ENCODE measurements at places on chromosomes 3 and 15.

DNA sequence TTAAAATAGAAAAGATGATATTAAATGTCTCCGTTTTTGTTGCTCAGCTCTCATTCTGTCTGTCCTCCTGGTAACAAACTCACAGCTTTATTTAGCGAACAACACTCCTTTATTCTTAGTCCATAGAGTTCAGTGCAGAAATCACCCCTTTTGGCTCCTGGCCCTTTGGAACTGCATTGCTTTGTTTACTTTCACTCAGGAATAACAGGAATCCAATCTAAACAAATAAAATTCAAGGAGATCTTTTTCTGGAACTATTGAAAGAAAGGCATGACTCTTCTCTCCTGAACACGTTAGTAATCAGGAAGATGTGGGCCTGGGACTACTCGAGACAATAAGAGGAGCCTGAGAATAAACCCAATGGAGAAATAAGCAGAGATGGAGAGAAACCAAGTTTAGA is 409.2 kb downstream of the DIPK2A start:
- no peak for DNase-seq

DNA sequence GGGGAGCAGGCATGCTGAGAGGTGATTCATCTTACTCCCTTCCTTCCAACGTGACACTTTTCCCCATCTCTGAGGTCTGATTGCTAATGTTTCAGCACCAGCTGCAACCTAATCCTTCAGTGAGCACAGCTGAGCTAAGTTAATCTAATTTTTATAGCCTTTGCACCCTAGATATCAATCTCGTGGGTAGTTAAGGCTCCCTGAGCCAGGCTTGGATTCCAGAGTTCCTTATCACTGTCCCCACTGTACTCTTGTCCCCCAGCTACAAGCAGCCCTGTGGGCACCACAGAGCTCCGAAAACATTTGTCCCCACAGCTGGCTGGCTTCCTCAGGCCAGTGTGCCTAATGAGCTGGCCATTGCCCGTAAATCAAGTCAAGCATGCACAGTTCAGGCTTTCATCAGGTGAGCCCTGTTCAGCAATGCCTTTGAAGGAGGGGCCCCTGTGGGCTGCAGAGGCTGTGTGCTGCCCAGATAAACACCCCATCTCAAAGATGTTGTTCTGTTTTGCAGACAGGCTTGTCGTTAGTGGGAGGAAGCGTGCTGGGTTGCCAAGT is 376.9 kb upstream of the RASGRP1 start:
- peak; percentile 74 for DNase-seq

- DNase-seq = no peak
These were observed 57.0 kb upstream of the PXYLP1 start for GRCh38 chr3:141174674-141175073.

GRCh38 chr15:43895586-43895985 is 68.8 kb downstream of the WDR76 start:
- DNase-seq = no peak

DNA sequence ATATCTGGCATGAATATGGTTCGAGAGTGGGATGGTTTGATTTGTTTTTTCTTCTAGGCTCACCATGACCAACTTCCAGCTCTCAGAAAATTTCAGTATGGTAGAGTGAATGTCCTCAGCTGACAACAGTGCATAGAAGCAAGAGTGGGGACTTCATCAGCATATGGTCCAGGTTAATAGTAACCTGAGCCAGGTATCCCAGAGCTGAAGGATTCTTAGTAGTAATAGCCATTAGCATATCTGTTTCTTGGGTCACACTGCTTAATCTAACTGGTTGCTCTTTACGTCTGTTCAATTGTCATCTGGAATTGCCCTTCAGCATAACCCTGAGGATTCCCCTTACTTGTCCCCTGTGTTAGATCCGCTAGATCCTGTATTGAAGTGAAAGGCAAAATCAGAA is 151.8 kb downstream of the GMNC start:
- DNase-seq = no peak

DNA sequence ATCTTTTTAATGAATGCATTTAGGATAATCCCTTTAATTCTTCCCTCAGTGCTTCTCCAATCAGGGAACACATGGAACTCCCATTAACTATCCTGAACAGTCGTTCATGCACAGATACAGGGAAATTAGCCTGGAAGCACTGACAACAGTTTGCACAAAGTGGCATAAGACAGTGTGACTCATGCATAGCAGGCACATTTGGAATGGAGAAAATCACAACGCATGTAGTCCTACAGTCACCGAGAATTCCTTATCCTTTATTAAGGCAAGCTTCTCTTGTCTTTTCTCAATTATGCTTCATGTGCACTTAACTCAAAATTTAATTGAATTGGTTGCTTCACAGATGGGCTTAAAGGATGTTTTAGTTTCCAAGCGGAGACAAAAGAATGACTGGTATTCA is 155.0 kb upstream of the CRBN start:
- no peak for DNase-seq

DNA sequence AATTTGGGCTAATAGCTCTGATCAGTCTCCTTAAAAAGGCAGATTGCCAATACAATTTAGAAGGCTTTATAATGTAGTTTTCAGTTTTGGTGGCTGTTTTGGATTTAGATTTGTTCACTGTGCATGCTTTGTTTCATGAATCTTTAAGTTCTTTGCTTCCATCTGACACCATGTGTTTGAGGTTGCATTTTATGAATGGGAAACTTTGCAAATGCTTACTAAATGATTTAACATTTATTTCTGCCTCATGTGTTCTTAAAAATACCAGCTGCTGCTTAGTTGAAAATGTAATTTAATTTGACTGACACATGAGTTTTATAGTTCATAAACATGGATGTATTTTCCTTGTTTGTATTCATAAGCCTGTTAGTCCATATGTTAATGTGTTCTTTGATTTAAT is 78.6 kb downstream of the RNF13 start:
- no peak for DNase-seq

DNA sequence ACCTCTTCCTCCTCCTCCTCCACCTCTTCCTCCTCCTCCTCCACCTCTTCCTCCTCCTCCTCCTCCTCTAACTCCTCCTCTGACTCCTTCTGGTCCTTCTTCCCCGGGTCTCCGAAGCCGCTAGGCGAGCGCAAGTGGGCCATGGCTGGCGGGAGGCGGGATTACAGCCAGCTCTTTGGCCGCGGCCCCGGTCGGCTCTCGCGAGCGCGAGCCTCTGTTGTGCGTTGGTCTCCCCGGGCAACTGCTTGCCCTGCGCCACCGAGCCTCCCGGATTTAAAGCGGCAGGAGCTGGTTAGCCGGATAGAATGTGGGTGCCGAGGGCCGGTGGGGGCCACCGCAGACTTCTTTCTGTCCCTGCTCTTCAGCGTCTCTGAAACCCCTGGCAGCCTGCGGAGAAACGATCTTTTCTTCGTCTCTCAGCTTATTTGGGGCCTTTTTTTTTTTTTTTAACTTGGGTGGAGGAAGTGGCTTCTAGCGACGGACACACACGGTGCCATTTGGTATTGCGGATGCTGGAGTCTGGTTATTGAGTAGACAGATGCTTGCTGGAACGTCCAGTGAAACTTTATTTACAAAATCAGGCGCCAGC is at the start of gene ERICH6:
TSS of gene ERICH6 (minus strand) at position 165 of the 589 bp plus-strand sequence. CDS start at position 143, 22 bp downstream.
- peak; percentile 90 for DNase-seq

Measured in fibroblast of skin of right quadriceps (primary cell).